ENCODE measurements at places on chromosomes 1 and 21.

DNA sequence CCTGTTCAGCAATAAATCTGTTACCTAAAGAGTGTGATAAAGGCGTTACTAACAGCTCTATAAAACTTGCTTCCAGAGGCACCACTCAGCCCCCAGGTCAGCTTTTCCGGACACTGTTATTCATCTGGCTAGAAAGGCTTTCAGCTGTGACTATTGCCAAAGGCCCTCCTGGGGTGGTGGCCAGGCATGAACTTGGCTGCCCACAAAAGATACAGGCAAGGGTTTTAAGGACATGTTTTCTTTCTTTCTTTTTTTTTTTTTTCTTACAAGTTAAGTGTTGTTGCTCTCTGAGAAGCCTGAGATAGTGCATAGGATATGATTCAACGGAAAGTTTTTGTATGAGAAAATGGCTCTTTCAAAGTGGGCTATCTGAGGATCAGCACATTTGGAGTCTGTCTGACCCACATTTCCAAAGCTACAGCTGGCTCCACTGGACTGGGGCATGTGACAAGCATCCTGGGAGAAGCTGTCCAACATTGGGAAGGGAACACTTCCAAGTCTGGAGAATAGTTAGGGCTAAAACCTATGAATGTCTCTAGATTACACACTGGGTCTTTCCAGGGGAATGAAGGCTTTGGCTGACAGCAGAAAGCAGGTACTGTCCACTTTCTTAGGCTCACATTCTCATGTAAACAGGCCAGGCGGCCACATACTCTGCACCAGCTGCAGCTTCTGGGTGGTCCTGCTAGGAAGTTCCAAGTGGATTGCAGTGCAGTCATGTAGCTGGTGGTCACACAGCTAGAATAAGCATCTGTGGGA, 639.7 kb downstream of the LMO4 start:
- no peak for DNase-seq

- DNase-seq: no peak
Measured at GRCh38 chr21:31780944-31781343, 49.0 kb upstream of the SCAF4 start.

DNA sequence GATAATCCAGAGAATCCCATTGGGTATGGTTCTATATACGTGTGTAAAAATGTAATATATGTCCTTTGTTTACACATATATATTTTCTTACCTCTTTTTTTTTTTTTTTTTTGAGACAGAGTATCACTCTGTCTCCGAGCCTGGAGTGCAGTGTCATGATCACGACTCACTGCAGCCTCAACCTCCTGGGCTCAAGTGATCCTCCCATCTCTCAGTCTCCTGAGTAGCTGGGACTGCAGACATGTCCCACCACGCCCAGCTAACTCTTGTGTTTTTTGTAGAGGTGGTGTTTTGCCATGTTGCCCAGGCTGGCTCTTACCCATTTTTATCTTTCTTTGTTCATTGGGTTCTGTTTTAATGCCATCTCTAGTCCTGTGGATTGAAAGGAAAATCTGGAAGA, 59.5 kb downstream of the ZBTB17 start:
- no peak for DNase-seq

- no peak for DNase-seq
Measured at GRCh38 chr1:43849670-43850069, 83.9 kb upstream of the ARTN start.

GRCh38 chr1:56915960-56916359, 49.9 kb downstream of the C8B start:
- no peak for DNase-seq

DNA sequence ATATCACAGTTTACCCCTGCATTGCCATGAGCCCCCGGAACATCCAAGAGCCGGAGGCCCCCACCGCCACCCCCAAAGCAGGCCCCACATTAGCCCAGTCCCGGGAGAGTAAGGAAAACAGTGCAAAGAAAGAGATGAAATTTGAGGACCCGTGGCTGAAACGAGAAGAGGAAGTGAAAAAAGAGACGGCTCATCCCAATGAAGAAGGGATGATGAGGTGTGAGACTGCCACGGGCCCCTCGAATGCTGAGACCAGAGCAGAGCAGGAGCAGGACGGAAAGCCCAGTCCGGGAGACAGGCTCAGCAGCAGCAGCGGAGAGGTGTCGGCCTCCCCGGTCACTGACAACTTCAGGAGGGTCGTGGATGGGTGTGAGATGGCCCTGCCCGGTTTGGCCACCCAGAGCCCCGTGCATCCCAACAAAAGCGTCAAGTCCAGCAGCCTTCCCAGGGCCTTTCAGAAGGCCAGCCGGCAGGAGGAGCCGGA, 532.4 kb downstream of the KIF26B start:
- DNase-seq: no peak

Measured in epithelial cell of proximal tubule (primary cell).